ENCODE measurements at places on chromosomes 1 and 21. TPM values are rescaled to one million over a fixed set of nuclear protein-coding genes. Genes with fewer than 3 reads are reported as not detected.

KRTAP11-1 gene
- not detected for total RNA-seq

KCNK1 gene
- 5.0 TPM for total RNA-seq

FCRL6 gene
- total RNA-seq, result not detected

TNFSF18 gene
- total RNA-seq, result not detected

DMRTB1 gene
- total RNA-seq, result not detected

All from activated CD4-positive, alpha-beta memory T cell treated with anti-CD3 and anti-CD28 coated beads for 36 hours (primary cell).